ENCODE measurements at places on chromosomes 7 and 10.

- DNase-seq: no peak
Measured at GRCh38 chr7:13904689-13905088, 84.8 kb downstream of the ETV1 start.

- no peak for DNase-seq
Measured at GRCh38 chr10:114261076-114261475, 22.0 kb downstream of the VWA2 start.

- peak; percentile 51 for DNase-seq
Measured at GRCh38 chr7:148883266-148884048, 634 bp downstream of the EZH2 start.

- no peak for DNase-seq
Measured at GRCh38 chr10:101902032-101902819, 58.6 kb upstream of the KCNIP2 start.

GRCh38 chr7:112554591-112554990 is 73.8 kb downstream of the LSMEM1 start:
- no peak for DNase-seq

GRCh38 chr7:31957756-31958155 is 112.5 kb downstream of the PDE1C start:
- DNase-seq: no peak

- DNase-seq: no peak
Measured at GRCh38 chr10:3162533-3162932, 10.0 kb downstream of the PITRM1 start.

DNA sequence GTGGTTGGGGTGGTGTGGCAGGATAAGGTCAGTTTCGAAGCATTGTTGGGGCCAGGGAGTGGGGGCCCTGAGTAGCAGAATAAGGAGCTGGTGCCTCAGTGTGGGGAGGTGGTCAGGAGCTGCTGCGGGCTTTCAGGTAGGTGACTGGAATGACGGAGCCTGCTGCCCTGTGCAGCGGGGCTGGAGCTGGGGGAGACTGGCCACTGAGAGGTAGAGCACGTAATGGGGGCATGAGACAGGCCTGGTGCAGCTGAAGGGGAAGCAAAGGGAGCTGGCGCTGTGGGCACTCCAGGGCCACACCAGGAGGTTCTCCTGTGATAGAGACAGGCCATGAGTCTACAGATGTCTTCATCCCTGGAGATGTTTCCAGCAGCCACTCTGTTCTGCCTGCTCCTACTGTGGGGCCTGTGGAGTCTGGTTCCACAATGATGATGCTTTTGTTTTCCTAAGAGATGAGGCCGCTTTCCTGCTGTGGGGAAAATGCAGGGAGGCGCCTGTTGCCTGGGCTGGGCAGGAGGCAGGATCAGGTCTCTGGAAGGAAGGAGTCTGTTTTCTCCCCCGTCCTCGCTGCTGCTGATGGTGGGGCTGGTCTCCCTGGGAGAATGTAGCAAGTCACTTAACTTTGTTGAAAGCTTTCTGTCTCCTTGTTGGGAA is 31.1 kb downstream of the NUB1 start:
- no peak for DNase-seq

DNA sequence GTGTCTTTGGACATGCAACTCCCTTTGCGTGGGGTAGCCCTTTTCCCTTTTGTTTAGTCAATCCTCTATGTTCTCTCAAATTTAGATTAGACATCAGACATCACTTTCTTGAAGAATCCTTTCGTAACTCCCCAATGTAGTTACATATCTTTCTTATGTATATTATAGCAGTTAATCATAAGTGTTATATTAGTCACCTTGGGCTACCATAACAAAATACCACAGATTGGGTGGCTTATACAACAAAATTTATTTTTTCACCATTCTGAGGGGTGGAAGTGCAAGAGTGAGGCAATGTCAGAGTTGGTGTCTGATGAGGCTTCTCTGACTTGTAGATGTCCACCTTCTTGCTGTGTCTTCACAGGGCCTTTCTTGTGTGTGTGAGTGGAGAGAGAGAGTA is 105.7 kb downstream of the PHTF2 start:
- DNase-seq: no peak

DNA sequence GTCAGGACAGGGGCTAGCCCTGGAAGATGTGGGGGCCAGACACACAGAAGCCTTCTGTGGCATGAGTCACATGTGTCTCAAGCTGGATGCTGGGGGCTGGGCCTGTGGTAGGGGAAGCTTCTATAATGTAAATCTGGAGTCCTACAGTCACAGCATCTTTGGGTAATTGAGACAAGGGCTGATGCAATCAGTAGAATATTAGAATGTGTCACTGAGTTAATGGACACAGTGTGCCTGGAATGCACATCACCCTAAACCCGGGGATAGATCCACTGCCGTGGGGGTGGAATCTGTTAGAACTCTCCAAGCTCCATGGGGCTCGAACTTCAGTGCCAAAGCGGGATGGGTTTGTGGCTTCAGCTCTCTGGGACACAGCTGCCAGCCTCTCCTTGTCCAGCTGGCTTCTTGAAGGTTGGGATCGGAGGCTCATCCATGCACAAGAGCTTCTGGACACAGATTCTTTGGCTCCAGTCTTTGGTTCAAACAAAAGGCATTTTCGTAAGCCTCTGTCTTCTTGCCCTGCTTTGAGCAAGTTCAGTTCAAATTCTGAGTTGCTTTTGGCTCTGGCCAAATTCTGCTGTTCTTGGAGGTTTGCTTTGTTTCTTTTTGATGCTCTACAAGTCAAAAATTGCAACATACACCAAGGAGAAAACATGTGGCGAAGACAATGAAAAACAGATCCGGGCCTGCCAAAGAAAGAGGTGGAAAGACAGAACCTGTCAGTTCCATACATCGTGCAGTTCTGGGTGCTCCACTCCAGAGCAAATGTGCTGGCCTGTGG is 194.8 kb upstream of the ZNF32 start:
- no peak for DNase-seq

DNA sequence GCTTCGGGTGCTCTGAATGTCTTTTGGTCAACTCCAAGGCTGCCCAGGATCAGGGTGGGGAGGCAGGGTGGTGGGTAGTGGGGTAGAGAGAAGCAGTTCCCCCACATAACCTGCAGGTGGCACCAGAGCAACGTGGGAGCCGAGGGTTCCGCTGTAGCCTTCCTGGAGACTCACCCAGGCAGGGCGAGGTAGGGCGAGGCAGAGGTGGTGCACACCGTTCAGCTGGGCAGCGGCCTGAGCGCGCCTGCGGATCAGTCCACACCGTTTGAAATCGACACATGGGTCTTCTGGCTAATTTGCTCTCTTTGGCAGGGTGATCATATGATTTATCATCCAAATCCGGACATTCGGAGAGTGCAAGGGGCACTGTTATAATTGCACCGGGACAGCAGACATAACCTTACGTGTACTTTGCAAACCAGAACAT is 41.4 kb upstream of the MAP3K8 start:
- DNase-seq: peak; percentile 38

DNA sequence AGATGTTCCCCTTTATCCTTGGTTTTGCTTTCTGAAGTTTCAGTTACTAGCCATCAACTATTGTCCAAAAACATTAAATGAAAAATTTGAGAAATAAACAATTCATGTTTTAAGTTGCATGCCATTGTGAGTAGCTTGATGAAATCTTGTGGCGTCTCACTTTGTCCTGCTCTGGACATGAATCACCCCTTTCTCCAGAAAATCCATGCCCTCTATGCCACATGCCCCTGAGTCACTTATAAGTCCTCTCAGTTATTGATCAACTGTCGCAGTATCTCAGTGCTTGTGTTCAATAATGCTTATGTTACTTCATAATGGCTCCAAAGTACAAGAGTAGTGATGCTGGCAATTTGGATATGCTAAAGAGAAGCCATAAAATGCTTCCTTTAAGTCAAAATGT is 208.0 kb upstream of the FERD3L start:
- DNase-seq: no peak

- no peak for DNase-seq
Measured at GRCh38 chr7:22173685-22174573, 183.0 kb downstream of the RAPGEF5 start.

DNA sequence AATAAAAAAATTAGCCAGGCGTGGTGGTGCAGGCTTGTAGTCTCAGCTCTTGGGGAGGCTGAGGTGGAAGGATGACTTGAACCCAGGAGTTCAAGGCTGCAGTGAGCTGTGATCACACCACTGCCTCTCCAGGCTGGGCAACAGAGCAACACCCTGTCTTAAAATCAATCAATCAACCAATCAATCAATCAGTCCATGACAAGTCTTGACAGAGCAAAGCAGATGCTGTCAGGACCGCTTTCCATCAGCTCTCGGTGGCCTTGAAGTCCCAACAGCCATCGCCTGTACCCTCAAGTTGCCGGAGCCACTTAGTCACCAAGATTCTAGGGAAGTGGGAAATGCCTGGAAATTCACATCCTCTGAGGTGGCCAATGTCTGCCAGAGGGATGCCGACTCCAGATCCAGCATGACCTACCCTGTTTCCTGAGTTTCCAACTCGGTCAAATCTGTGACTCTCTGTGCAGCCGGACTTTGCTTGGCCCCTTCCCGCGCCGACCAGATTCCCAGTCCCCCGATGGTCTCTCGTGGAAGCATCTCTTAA is 871 bp upstream of the CCL24 start:
- no peak for DNase-seq

DNA sequence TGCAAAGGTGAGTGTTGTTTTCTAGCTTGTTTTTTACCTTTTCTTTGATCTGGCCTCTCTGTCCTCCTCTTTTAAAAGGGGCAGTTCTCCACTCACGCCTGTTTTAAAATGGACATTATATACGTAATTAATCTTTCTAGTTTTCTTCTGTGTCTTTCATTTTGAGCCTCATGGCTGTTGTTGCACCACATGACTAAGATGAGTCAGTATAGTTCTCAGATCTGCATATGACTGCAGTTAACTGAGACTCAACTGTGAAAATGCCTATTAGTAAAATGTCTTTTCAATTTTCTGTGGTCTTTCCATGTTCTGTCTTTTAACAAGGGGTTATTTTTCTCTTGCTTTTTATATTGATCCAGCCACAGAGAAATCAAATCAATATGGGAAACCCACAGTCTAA is 296.1 kb downstream of the CDK14 start:
- no peak for DNase-seq

GRCh38 chr7:136293841-136294391 is 316.8 kb upstream of the MTPN start:
- DNase-seq: no peak

DNA sequence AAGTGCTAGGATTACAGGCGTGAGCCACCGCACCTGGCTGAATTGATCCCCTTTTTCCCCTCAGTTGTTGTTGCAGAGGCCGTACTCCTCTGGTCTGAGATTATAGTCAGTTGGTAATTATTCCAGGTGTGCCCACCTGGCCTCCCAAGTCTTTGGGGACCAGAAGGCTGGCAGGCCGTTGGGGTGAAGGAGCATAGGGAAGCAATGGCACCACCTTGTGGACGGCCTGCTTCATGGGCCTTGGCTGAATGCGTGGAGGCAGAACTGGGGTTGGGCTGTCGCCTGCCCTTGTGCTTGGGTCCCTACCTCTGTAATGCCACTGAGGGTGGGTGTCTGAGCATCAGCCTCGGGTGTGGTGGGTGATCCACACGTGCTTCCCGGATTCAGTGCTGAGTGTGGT is 125.7 kb downstream of the RGS10 start:
- peak; percentile 23 for DNase-seq

- DNase-seq: no peak
Measured at GRCh38 chr10:97213431-97213830, 27.7 kb upstream of the SLIT1 start.

DNA sequence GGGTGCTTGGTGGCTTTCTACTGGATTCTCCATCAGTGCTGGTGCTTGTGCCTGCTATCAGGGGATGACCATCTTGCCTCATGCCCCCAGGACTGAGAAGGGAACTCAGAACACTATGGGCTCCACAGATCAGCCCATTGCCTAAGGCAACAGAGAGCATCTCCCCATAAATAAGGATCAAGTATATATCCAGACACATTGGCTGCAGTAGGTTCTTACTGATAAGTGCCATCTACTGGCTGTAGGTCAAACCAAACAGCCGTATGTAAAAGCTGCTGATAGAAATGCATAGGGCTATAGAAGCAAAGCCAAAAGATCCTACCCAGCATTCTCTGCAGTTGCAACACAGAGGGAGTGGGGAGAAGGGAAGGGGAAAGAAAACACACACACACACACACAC is 153.7 kb downstream of the CDK14 start:
- DNase-seq: no peak

DNA sequence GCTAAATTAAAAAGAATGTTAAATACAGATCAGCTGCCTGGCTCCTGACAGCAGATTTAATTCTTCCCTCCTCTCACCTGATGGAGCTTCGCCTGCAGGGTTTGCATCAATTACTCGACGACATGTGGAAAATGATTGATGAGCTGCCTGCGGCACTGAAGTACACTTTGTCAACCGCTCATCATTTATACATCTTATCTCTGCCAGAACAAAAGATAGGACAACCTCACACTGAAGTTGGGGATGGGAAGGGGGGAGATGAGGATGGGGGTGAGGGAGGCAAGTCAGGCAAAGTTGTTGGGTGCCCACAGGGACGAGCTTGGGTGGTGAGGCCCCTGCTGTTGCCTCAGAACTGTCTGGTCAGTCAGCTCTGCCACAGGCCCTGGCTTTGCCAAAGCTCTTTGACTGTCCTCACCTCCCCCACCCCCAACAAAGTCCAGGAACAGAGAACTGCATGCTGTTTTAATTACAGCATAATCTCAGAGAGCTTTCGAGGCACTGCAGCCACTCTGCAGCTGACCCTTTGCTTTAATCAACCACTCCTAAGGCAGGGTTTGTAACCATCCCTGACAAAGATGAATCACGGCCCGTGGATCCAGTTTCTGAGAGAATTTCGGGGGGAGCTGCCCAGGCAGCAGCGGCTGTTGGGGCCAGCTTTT is 702.3 kb downstream of the LRMDA start:
- DNase-seq: no peak

DNA sequence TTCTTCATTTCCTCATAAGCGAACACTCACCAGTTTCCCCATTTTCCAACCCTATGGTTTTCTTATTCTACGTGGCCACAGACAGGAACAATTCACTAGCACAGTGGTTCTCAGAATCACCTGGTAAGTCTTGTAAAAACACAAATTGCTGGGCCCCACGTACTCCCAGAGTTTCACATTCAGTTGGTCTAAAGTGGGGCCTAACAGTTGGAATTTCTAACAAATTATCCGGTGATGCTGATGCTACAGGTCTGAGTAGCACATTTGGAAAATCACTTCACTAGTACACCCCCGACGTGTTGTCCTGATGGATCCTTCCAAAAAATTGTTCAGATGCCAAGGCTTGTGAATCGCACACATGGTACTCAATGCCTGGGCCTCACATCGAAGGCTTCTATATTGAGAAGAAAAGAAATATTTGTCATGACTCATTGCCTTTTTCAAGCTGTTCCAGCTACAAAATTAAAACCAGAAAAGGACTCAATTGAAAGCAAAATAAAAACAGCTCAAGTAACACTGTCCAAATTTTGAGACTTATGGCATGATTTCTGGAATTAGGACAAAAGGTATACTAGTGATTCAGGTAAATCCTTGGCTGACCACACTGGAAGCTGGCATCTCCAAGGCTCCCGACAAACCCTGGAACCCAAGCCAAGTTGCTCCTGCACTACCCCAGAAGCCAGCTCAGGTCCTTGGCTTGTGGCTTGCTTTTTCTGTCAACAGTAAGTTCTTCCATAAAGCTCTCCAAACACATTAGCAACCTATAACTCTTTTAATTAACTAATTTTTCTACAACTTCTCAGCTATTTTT is 12.9 kb upstream of the VIM start:
- DNase-seq: no peak
